T-helper 2 cell treated with Interferon-gamma antibody and Interleukin-4, amounts not matched to agents 5 μg/mL and 100 μg/mL, for 36 hours (primary cell): ENCODE measurements at places on chromosomes 3 and 15.

DNA sequence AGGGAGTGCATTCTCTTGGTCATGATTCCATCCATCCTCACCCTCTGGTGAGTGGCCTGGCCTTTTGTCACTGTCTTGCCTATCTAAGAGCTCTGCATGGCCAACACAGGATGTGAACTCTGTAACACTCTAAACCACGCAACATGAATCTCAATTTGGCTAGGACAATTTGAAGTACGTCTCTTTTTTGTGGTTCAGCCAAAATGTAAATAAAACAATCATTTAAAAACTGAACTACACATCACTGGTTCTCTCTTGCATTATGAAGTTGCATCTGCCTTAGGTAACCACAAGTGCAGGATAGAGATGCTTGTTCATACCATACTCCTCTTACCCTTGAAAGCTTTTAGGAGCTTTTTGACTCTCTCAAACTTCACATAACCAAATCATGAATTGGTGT is 27.3 kb downstream of the CCR3 start:
- DNase-seq = peak; percentile 37

- DNase-seq = no peak
These were observed 7.6 kb downstream of the NR1D2 start for GRCh38 chr3:23952646-23953045.

DNA sequence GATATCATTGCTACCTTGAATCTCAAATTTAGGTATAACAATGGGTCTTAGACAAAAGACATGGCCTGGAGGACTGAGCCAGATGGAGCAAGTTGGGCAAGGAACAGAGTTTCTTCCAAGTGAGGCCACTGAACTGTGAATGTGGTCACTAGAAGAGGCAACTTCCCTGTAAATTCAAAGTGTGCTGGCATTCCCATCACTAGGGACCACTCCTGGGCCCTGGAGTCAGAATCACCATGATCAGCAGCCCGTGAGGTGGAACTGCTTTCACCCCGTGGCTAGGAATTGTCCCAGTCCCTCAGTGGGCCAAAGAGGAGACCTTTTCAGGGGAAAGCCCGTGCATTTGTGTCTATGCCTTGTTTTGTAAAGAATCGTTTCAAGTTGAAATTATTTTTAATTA is 47.3 kb downstream of the HES1 start:
- no peak for DNase-seq

- no peak for DNase-seq
These were observed 53.0 kb upstream of the MME start for GRCh38 chr3:155026999-155027591.

- DNase-seq = no peak
These were observed 60.9 kb downstream of the RPLP1 start for GRCh38 chr15:69513450-69513960.

- DNase-seq = no peak
These were observed 9.1 kb downstream of the ST8SIA2 start for GRCh38 chr15:92402751-92403150.

- no peak for DNase-seq
These were observed 665.0 kb downstream of the NTRK3 start for GRCh38 chr15:87591582-87591981.

DNA sequence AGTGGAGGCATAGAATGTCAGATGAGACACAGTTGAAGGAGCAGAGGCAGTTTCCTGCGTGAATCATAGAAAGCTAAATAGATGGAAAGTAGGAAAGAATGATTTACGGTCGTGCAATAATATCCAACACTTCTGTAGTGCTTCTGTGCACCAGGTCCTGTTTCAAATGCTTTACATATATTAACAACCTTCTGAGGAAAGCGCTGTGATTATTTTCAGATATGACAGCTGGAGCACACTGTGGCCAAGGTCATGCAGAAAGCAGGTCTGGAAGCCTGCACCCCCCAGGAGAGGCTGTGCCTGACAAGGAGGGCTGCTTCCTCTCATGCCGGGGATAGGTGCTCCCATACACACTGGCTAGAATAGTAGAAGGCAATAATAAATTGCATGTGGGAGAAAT is 104.5 kb downstream of the CHRNA7 start:
- DNase-seq = no peak

GRCh38 chr15:73782344-73782959 is 29.3 kb upstream of the INSYN1 start:
- no peak for DNase-seq
